CD4-positive, alpha-beta T cell treated with Interferon gamma for 1 hour (primary cell): ENCODE measurements at places on chromosomes 5 and 9.

DNA sequence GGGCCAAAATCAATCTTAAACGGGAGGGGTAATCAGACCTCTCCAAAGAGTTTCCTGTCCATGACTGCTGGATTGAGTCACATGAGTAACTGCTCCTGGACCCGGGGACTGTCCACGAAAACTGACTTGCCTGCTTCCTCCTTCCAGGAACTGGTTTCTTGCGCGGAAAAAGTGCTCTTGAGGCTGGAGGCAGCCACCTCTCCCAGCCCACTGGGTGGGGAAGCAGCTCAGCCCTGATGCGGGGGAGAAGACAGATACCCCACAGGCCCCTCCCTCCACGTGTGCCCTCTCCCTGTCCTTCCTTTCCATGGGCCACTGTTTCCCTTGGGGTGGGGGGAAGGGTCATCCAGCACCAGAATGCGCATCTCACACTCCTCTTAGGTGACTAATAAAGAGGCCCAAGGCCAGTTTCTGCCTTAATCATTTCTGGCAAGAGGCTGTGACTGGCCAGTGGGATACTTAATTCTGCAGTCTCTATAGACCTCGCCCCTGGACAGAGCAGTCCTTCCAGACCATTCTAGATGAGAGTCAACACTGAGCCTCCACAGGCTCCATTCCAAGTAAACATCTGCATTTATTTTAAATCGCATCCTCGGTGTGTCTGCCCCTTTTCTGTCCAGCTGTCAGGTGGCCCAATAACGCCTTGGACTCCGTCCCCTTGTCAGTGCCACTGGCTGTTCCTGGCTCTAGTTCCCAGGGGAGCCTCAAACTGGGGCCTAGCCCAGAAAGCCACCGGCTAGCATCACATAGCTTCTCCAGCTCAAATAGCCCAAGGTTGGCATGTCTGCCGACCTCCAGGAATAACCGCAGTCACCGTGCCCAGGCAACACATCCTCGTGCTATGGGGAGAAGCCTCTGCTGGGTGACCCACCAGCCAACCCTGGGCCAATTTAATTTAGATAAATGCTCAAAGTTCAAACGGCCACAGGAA is 12.0 kb downstream of the REXO4 start:
- no peak for DNase-seq

DNA sequence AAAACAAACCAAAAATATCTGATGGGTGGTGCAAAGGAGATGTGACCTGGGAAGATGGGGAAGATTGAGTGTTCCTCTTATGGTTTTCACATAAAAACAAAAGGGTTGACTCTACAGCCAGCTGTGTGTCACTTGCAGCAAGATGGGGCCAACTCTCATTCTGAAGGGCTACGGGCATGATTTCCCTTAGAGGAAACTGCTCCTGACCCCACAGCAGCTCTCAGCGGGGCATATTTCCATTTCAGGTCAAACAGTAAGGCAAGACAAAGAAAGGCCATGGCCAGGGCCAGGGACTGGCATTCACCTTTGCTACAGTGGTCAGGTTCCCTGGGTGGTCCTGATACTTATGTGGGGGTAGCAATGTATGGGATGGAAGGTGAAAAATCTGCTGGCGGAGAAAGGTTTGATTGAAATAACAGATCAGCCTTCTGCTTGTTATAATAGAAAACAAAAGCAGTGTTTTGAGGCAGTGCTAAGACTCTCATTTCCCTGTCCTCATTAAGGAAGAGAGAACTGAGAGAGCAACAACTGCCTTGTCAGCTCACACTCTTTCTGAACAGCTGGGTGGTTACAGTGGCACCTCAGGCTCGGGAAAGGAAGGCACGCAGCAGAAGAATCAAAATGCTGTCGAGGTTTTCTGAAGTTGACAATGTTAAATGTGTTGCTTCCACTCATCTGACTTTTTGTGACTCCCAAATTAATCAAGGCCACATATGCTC is 120.7 kb upstream of the PCA3 start:
- DNase-seq: peak; percentile 18

GRCh38 chr5:132207778-132208177 is 19.9 kb downstream of the P4HA2 start:
- DNase-seq: no peak

GRCh38 chr5:62707131-62707530 is 128.5 kb downstream of the LRRC70 start:
- DNase-seq: no peak

- DNase-seq: no peak
Observed at GRCh38 chr9:114511978-114512874, 7.0 kb upstream of the WHRN start.

DNA sequence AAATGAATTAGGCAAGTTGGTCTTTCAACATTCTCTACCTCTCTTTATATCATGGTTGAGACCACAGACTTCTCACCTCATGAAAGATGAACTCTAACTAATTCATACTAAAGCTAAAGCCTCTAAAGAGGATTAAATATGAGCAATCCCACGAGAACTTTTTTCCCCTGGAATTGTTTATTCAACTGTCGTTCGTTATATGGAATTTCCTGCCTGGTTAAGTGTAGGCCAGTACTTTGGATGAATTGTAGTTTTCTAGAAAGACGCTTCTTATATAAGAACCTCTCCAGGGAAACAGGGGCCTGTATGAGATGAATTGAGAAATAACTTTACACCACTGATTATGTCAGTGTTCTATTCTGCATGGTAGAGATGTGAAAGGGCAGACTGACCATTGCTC is 42.9 kb downstream of the PDCD1LG2 start:
- no peak for DNase-seq

DNA sequence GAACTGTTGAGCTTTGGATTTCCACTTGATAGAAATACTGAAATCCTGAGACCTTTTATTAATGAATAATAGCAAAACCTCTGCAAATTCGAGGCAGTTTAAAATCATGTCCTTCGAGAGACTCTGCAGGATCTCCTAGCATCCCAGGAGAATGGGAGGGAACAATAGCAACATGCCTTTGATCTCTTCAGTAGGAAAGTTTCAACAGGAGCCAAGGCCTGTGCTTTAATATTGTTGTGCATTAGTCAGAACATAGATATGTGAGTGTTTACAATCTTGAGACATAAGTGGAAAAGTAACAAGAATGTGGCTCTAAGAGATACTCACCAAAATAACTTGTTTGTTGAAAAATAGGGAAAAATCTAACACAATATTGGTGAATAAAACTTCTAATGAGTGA is 83.3 kb upstream of the LHFPL2 start:
- DNase-seq: no peak

- no peak for DNase-seq
Observed at GRCh38 chr9:5667391-5667790, 38.5 kb downstream of the RIC1 start.

GRCh38 chr9:136786451-136786850 is 4.7 kb upstream of the TMEM141 start:
- no peak for DNase-seq

DNA sequence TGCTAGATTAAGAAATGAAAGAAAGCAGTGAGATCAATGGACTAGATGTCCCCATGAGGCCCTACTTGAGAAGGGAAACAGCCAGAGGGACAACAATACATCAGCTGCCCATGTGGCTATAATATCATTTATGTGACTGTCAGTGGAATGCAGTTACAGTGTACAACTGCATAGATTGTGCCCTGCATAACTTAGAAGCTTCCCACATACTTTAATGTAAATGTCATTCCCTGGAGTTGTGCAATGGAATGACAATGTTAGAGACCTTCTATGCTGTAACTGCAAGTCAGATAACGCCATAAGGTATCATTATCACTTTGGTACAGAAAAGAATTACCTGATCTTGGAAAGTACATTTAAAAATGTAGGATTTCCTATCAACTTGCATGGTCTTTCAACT is 67.4 kb downstream of the FBN2 start:
- DNase-seq: no peak

DNA sequence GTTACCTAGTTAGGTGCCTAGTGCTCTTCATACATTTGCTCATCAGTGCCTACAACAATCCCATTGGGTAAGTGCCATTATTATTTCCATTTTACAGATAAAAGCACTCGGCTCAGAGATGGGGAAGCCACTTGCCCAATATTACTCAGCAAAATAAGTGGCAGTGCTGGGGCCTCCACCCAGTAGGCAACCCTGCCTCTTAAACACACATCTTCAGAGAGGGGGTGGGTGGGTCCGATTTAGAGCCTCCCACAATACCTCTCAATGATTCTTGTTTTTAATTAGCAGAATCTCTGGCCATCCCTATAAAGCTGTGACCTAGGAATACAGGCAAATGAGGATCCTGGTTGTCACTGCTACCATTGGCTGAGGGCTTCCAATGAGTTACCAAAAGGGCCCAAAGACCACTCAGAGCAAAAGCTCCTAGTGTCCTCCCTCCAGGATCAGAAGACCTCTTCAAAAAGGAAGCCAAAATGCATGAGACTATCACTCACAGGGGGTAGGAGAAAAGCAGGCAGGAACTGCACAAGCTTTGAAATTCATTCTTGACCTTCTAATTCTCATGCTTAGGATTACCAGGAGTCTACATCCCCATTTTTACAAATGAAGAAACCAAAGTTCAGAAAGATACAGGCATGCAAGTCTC is 36.1 kb upstream of the UBE2D2 start:
- DNase-seq: no peak

- DNase-seq: no peak
Observed at GRCh38 chr5:144484124-144484897, 313.6 kb downstream of the KCTD16 start.

DNA sequence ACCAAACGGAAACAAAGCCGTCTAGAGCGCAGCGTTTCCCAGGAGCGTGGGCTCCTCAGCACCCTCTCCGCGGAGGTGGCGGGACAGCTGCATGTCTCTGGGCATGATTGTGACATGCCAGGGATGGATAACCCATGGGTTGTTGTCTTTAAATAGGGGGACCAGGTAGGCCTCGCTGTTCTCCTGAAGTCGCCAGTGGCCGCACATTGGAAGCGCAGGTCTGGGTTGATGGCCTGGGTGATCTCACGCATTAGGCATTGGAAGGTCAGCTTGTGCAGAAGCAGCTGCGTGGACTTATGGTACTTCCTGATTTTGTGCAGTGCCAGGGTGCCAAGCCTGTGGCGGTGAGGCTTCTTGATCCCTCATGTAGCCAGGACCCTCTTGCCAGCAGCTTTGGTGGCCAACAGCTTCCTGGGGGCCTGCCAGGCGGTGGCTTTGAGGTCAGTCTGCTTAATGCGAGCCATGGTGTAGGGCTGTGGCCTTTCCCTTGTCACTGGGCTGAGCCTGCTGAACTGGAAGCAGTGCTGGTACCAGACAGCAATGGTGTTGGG is 6.3 kb upstream of the TAF11L3 start:
- no peak for DNase-seq

- DNase-seq: no peak
Observed at GRCh38 chr5:68652534-68652965, 437.0 kb downstream of the PIK3R1 start.

DNA sequence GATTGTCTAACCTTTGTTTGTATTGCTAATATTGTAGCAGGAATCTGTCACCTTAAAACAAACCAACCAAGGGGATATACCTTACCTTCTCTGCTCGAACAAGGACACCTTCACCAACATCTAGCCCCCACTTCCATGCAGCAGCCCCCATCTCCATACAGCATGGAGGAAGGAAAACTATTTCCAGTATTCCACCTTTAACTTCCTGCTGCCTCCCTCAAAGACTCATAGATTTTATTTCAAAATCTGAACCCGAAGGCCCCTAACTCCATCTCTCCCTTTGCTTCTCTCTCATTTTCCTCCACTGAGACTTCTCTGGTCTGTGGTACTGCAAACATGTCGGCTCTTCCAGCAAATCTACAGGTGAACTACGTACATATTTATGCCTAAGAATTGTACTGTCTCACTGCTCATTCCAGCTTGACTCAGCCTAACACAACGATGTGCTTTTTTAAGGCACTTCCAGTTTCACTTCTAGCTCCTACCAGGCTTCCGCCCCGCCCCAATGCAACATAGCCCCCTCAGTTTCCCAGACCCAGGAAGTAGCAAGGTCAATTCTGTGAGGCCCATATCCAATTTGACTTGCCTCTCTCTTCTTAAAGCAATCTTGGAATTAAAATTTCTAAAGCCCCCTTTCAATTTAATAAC is 70.7 kb upstream of the RNF38 start:
- DNase-seq: peak; percentile 58

- DNase-seq: no peak
Observed at GRCh38 chr5:180491496-180491895, 2.7 kb upstream of the CNOT6 start.

- no peak for DNase-seq
Observed at GRCh38 chr5:147040856-147041255, 162.3 kb upstream of the PPP2R2B start.

DNA sequence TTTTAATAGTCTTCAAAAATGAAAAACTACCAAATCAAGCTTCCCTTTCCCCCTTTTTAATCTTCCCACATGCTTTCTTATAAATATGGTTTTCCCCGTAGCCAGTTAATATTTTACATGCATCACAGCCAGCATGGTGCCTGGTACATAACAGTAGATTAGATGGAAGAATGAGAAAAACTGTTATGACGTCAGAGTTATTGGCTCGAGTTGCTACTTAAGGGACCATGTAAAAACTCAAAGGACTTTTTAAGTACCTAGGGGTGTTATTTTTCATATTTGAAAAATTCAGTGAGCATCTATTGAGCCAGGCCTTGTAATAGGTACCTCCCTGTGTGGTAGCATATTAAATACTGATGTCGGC is 176.4 kb downstream of the SMARCA2 start:
- no peak for DNase-seq
